Stimulated activated CD4-positive, alpha-beta T cell treated with anti-CD3 and anti-CD28 coated beads, Interleukin-12 subunit alpha, Interleukin-12 subunit beta, amount 100 ng/mL, for 4 hours (primary cell): ENCODE measurements at places on chromosomes 3 and 15.

GRCh38 chr15:76155731-76156130 is 95.9 kb downstream of the TMEM266 start:
- no peak for DNase-seq

DNA sequence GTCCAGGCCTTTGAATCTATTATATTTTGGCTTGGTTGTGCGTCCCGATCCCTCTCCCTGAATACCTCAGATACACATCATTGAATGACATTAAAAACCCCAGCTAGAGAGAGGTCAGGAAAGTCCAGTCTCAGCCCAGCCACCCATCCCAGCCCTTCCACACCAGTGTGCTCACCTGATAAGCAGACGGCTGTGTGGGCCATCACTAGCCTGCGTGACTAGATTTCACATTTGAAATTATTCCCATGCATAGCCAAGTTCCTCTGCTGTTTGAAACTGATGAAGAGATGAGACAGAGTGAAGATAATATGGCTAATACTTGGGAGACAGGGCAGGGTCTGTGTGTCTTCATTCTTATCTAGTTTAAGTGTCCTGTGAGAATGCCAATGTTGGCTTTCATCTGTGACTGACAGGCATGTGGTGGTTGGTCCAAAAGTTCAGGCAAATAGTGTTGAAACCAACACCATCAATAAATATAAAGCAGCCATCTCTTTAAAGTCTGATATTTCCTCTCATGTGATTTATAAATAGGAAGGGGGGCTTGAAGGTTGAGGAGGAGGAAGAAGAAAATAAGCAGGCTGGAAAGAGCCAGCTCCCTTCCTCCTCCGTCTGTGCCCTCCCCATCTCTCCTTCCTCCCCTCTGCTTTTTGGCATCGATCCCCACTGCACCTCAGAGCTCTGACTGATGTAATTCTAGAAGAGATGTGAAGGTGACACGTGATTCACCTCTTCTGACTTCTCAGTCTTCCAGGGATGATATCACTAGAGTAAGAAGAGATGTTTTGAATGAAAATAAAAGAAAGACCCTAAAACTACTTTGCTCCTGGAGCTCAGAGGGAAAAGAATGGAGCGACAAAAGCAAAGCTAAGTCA is 5.1 kb downstream of the FAM43A start:
- no peak for DNase-seq

GRCh38 chr15:31537770-31538592 is 211.3 kb downstream of the KLF13 start:
- no peak for DNase-seq

GRCh38 chr15:96733721-96734120 is 403.2 kb downstream of the NR2F2 start:
- no peak for DNase-seq
